ENCODE measurements at places on chromosomes 12 and 14. TPM values are rescaled to one million over a fixed set of nuclear protein-coding genes. Genes with fewer than 3 reads are reported as not detected.

The KERA gene
- total RNA-seq: not detected

The CIDEB gene
- total RNA-seq: 3.5 TPM

The OTUB2 gene
- total RNA-seq: 1.2 TPM

DNA sequence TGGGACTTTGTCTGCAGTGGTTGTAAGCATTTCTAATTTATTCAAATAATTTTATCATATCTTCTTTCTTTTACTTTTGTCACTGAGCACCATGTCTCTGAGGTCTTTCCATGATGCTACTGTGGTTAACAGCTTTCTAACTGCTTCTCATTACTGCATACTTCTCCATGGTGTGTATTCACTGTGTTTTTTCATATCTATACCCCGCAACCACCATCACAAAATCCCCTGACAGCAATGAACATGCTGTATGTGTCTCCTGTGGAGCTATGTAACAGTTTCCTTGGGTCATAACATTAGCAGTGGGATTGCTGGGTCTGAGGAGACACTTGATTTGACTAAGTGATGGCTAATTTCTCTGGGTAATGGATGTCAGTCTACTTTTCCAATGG, 29.2 kb upstream of the CHST11 start:
- DNase-seq: no peak

All from Caco-2 (cell line).